ENCODE measurements at places on chromosomes 6 and 20.

DNA sequence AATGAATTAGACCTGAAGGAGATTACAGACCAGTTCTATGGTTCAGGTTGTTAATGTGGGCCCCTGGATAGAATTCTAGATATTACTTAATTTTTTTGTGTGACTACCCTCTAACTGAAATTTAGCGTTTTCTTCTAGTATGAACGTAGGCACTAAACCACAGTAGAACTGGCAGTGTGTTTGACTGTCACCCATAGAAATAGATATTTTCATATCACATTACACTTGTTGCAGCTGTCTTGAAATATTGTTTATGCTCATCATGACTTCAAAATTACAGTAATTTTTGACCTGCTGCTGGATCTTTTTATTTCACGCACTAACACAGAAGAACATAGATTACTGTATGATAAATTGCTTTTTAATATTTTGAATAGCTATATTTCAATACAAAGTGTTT is 31.6 kb downstream of the E2F3 start:
- no peak for DNase-seq

DNA sequence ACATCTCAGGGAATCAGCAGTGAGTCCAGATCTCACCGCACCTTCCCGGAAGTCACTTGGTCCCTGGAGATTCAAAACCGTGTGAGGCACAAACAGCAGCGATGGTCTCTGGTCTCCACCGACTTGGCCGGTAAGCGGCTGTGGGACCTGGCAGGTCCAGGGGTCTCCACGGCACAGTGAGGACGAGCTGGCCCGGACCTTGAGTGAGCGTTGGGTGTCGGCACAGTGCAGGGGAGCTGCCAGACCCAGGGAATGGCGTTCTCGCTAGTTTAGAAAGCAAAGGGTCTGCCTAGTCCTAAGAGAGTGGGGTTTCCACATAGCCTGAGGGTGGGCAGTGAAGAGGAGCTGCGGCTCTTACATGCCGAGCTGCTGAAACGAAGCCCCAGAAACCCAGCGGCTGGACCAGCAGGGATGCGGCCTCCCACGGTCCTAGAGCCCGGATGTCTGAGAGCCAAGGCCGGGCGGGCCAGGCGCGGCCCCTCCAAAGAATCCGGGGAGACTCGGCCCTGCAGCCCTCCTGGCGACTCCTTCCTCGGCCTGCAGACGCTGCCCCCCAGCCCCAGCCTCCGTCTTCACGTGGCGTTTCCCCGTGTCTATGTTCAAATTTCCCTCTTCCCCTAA is 185.0 kb downstream of the ERMARD start:
- no peak for DNase-seq

DNA sequence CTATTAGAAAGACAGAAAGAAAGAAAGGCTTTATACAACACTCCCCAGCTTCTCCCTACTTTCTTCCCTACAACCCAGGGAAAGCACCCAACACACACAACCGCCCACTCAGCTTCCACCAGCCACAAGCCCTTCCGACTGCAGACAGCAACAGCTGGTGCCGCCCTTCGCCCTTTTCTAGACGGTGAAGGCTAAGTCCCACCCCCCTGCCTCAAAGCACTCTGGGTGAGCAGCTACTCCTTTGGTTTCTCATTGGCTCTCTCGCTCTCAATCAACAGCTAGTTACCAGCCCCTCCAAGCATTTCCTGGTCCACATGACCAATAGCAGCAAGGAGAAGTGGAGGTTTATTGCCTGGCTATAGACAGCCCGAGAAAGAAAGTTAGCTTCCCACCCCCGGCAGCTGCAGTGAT is 230.1 kb upstream of the MOCS1 start:
- DNase-seq: no peak

DNA sequence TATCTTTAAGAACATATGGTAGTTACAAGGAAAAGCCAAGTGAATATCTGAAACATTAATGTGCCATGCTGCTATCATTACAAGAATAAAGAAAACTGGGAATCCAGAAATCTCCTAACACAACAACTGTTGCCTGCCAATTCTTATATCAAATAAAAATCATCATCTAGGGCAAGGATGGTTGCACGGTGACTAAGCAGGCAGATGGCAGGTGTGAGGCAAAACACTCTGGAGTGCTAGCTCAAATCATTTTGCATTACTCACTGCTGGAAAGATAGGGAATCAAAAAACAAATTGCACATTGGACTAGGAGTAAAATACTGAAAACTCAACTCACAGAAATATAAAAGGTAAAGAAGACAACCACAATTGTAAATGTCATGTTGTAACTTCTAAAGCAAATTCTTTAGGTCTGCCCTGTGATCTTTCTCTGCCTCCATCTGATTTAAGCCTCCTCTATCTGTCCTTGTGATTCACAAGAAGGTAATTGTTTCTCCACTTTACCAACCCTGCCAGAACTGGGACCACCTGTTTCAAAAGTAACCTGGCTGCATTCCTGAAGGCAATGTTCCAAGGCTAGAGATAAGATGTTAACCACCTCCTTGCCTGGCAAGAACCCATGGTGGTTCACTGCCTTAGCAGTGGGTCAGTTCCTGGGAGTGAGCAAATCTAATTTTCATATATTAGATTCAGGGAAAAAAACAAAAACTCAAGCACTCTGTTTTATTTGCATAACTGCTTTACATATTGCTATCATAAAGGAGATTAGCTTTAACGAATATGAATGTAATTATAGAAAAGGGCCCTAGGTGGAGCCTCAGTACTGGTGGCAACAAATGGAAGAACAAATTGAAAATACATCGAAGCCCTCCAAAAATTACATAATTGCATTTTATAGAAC is 33.1 kb upstream of the LCA5 start:
- peak; percentile 27 for DNase-seq

DNA sequence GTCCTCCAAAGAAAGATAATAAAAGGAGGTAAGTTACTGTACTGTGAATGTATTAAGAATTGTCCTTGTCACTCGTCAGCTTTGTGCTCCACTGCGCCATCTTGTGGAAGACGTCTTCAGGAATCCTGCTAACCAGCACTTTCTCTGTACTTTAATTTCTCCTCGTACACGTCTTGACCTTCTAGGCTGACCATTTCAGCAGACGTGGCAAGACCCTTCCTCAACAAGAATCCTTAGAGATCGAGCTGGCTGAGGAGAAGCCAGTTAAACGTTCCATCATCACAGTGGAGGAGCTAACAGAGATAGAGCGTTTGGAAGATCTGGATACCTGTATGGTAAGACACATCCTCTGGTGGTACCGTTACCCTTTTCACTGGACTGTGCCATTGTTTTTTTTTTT is 95.5 kb upstream of the SCGN start:
- DNase-seq: peak; percentile 63

DNA sequence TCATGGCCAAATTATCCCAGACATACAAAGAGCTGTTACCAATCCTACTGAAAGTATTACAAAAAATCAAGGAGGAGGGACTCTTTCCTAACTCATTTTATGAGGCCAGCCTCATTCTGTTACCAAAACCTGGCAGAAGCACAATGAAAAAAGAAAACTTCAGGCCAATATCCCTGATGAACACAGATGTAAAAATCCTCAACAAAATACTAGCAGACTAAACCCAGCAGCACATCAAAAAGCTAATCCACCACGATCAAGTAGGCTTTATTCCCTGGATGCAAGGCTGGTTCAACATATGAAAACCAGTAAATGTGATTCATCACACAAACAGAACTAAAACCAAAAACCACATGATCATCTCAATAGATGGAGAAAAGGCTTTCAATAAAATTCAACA is 109.2 kb downstream of the C6orf118 start:
- DNase-seq: no peak
